ENCODE measurements at places on chromosomes 3 and 15.
A peak's percentile ranks its signal among the peaks of the same experiment; 100 is the strongest.

- no peak for DNase-seq
These were observed 449.5 kb upstream of the TBL1XR1 start for GRCh38 chr3:177646749-177647148.

- no peak for DNase-seq
These were observed 104.3 kb downstream of the ZNF280D start for GRCh38 chr15:56628893-56629532.

- DNase-seq: no peak
These were observed 21.8 kb upstream of the KLHL24 start for GRCh38 chr3:183613366-183614285.

DNA sequence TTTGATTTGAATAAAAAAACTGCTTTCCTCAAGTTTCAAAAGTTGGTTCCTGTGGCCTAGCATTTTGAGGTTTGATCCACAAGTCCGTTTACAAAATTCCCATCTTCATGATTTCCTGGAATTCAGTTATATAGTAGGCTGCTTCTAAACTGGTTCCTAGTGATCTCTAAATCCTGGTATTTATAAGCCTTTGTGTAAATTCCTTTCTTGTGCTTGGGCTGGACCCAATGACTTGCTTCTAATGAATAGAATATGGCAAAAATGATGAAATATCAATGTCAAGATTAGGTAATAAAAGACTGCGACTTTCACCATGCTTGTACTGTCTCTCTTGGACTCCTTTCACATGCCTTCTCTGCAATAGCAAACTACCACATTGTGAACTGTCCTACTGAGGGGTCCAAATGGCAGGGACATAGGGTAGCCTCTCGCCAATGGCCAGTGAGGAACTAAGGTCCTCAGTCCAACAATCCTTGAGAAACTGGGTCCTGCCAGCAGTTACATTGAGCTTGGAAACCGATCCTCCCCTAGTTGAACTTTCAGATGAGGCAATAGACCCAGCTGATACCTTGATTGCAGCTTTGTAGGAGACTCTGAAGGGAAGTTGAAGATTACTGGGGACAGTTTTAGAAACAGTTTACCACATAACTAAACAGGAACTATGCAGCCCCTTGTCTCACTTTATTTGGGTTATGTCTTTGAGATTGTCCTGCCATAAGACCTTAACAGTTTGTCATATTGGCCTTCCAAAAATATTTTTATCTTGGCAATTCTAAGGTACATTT, 303.9 kb upstream of the TBC1D5 start:
- no peak for DNase-seq

DNA sequence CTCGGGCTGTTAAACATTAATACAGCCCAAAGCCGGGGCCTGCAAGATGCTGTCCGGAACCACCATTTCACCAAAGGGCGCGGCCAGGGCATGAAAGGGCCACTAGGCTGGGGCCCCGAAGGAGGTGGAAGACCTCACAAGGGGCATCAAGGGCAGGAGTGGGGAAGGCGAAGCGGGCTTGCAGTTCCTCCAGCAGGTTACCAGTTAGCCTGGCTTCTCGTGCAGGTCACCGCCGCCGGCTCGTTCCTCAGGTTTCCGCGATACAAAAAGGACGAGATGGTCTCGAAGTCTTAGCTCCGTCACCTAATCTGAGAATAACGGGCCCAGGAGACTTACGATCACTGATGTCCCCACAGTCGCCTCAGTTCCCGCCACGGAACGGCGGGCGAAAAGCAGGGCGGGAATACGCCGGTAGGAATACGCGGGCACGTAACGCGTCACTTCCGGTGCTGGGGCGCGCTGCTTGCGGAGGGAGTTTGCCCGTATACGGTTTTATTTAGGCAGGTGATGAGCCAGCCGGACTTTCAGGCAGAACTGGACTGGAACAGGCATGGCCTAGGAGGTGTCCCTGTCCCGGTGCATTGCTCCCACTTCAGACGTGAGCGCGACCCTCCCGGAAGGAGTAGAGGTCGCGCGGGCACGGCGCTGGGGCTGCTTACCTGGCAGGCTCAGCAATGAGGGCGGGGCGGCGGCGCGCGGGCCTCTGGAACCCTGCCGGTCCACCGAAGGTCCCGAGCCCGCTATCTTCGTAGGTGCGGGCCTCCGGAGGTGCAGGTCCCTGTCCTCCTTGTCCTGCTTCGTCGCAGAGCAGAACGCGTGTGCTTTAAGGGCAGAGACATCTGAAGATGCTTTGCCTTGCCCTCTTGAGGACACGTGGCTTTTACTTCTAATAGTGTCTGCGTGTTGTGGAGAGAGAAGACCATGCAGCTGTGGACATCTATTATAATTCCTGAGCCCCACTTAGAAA, at the start of gene RFC4:
TSS of gene RFC4 (minus strand) at position 394 of the 967 bp plus-strand sequence. CDS start 1,769 bp downstream, outside the sequence.
- DNase-seq: peak; percentile 91

DNA sequence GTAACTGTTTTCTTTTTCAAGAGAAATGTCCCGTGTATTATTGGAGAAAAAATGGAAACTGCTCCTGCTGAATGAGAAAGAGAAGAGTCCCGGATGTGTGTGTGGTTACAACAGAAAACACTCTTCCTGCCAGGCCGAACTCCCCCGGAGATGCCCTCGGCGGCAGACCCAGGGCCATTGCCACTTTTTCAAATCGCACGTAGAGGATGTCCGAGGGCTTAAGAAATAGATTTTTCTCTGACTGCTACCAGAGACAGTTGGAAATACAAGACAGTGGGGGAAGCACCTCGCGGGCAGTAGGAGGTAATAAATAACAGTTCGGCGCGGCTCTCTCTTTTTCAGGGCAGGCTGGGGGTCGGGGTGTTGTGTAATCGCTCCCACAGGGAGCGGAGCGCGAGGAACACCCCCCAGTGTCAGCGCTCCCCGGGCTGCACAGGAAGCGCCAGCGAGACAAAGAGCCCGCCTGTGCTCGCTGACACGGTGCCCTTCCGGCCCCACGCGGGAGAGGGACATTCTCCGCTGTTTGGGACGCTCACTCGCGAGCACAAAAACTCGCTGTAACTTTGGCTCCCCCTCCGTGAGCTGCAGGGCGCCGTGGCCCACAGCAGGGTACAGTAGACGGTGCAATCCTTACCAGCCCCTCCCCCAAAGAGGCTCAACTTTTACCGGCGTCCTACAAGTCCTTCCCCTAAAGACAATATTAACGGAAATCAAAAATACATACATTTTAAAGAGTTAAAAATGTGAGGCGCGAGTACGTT, 1.1 kb downstream of the VGLL4 start:
- DNase-seq: peak; percentile 28

DNA sequence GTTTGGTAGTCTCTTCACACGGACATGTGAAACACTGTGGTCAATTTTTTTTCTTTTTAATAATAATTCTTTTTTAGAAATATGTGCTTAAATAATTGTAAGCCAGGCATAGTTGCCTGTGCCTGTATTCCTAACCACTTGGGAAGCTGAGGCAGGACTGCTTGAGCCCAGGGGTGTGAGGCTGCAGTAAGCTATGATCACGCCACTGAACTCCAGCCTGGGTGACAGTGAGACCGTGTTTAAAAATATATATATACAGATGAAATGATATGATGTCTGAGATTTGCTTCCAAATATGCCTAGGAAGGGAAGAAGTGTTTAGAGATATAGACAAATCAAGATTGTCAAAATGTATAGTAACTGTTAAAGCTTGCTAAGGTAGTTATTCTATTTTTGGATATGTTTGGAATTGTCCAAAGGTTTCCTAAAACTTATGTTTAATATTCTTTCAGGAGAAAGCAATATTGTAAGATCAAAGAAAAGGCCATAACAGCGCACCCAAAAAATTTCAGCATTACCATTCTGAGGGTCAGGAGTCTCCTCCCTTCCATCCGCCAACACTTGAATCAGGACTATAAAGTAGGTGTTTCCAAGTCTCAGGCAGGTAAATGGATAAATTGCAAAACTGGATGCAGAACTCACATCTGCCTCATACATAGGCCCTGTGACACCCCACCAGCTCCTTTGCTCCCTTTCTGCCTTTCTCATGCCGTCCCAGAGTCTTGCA, 532 bp upstream of the SELENOT start:
- no peak for DNase-seq

DNA sequence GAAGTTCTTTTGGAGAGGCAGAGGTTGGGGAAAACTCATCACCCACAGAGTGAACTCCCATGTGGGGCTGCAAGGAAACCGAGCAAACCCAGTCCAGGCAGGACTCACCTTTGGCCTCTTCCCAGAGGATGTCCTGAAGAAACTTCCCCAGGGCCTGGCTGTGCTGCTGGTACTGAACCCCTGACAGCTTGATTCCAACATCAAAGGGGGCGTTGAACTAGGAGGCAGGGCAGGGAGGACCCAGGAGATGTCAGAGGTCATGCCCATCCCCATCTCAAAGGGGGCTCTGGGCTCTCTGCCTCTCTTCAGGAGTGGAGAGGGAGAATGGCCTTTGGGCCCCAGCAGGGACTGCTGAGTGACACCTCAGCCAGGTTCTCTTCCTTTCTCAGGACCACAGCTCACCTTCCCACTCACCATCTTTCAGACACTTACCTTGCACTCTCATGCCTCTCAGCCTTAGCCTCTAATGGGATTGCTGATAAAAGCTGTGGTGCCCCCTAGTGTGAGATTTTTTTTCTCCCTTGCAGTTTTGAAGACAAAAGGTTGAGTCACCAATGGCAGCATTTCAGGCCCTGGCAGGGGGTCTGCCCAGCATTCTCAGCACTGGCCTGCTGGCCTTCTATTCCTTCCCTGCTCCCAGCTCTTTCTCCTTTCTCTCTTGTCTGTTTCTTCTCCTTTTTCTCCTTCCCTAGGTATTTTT, 6.0 kb downstream of the GHRL start:
- DNase-seq: peak; percentile 83

DNA sequence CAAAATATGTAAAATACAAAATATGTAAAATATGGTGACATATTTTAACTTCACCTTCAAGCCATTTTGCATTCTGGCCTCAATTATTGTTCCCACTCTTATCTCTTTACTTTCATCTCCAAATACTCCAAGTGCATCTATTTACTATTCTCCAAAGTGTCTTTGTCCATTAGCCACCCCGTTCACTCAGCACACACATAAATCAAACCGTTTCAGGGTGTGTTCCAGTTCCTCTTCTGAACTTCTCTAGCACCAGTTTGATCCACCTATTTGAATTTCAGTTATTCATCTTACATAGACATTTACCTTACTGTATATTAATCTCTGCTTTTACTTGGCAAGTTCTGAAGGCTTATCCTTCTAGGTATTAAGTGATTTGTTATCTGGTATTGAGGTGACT, 45.1 kb downstream of the SGO1 start:
- no peak for DNase-seq

DNA sequence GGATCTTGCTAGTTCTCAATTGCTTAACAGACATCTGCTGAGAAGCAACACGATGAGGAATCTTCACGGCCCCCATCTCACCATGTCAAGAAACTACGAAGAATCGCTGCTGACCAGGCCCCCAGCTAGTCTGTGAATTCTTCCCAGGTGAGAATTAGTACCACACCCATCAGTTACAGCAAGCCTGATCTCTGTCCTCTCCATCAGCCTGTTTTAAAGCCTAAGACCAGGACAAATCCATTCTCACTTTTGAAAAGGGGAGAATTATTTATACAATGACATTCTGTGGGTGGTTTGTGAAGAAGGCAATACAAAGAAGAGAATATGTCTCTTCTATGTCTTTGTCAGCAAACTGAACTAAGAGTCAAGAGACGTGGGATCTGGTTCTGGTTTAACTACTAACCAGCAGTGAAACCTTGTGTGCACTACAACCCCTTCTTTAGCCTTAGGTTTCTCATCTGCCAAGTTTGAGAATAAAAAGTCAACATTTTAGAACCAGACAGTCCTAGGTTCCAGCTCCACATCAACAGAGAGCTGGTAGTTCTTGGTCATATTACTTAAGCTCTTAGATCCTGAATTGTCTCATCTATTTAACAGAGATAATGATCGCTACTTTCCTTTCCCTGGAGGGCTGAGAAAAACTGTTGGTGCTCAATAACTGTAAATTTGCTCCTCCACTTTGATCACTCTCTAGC, 160.4 kb upstream of the RORA start:
- DNase-seq: no peak

GRCh38 chr3:162984746-162985145, 1488.1 kb downstream of the OTOL1 start:
- DNase-seq: no peak

GRCh38 chr15:71115567-71116351, 488 bp downstream of the THSD4 start:
- DNase-seq: peak; percentile 7

DNA sequence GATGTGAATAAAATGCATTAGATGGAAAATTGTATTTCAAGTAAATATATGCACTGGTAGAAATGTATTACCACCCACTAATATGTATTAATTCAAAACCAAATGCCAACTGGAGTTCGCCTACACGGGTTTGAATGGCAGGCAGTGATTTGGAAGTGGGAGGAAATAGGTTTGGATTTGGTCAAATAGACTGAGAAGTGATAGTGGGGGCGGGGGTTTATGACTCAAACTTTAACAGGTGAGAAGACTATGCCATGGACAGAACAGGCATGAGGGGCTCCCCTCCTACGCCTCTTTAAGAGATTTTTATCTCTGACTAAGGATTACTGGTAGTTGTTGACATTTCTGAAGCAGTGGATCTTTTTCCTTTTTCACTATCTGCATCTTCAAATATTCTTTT, 677.8 kb downstream of the NTRK3 start:
- no peak for DNase-seq

DNA sequence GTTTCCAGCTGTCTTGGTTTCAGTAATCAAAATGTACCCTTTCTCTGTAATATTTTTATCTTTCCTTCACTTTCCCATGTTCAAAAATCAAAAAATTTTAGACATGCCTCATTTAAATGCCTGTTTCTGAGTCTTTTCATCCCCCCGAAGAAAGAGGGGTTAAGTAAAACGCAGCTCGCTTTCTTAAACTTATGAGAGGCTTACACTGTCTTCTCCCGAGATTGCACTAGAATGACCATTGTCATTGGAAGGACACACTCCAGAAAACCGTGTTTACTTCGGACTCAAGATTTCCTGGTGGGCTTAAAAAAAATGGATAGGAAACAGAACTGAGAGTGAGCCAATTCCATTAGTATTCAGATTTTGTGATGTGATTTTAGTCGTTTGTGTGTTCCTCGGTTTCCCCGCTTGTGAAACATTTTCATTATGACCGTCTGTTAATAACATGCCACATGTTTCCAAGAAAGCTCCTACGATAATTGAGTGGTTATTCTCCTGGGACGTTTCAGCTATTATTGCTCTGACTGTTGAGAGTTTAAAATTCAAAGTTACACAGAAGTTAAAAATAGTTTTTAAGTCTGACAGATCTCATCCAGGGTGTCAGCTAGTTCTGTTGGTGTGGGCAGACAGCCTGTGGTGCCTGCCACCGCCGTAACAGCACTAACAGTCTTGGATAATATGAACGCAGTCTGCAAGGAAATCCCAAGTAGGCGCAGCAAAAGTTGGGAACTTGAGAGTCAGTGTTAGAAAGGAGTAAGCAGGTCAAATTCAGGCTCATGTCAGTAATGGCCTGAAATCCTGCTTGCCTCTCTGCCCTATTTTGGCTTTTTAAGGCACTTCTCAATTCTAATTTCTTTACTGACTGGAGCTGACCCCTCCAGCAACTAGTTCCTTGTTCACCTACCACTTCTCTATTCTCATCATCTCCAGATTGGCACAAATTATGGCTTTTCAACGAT, 1.5 kb downstream of the CRYBG3 start:
- DNase-seq: no peak

- DNase-seq: no peak
These were observed 166.4 kb downstream of the SUCNR1 start for GRCh38 chr3:152039887-152040286.

Data from cerebellum (tissue), 4 donors.